GM19239 (cell line): ENCODE measurements at places on chromosomes 3 and 15.

DNA sequence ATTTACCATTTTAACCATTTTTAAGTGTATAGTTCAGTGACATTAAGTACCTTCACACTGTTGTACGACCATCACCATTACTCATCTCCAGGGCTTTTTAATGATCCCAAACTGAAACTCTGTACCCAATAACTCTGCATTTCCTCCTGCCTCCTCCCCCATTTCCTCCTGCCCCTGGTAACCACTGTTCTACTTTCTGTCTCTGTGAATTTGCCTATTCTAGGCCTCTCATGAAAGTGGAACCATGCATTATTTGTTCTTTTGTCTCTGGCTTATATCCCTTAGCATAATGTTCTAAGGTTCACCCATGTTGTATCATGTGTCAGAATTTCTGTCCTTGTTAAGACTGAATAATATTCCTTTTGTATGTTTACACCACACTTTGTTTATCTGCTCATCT, 154.2 kb downstream of the MECOM start:
- DNase-seq = peak; percentile 12

- no peak for DNase-seq
Observed at GRCh38 chr15:86077070-86077469, 2.6 kb upstream of the AGBL1 start.

DNA sequence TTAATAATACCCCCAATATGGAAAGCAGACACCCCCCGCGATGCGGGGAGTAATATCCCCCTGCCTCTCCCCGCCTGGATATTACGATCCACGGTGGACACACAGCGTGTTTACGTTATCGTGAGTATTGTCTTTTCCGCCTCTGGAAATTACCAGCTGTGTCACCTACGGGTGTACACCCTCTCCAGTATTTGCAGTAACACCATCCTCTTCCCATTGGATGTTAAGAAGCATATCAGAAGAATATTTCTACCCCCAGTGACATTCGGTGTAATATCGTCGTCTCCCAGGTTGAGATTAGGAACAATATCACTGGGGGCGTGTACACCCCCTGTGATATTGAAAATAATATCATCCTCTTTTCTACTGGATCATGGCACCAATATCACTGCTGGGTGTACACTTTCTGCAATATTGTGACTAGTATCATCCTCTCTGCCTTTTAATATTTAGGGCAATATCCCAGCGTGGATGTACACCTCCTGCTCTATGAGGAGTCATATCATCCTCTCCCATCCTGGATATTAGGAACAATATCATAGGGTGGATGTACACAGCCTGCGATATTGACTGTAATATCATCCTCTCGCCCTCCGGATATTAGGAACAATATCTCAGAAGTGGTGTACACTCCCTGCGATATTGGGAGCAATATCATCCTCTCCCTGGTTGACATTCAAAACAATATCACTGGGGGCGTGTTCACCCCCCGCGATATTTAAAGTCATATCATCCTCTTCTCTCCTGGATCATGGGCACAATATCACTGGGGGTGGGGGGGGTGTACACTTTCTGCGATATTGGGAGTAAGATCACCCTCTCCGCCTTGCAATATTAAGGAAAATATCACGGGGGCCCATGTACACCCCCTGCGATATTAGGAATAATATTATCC, 20.3 kb upstream of the BMF start:
- DNase-seq = no peak

DNA sequence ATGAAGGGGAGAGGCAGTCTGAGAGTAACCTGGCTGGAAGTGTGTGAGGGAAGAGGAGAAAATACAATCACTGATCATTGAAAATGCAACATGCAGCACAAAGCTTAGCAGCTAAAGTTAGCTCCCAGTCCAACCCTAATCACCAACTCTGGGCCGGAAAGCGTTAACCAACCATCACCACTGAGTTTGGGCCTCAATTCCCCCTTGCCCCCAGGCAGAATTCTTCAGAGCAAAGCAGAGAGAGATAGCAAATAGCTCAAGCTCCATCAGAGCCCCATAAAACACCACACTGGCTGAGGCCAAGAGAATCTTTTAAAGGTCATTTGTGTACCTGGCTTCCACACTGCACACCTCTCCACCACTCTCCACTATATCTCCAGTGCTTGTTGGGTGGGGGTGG, 16.2 kb upstream of the PDIA5 start:
- no peak for DNase-seq

DNA sequence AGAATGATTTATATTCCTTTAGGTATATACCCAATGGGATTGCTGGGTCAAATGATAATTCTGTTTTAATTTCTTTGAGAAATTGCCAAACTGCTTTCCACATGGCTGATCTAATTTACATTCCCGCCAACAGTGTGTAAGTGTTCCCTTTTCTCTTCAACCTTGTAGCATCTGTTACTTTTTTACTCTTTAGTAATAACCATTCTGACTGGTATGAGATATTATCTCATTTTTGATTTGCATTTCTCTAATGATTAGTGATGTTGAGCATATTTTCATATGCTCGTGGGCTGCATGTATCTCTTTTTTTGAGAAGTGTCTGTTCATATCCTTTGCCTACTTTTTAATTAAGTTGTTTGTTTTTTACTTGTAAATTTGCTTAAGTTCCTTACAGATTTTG, 1264.2 kb downstream of the OTOL1 start:
- no peak for DNase-seq

GRCh38 chr15:39593071-39593655, 12.3 kb downstream of the THBS1 start:
- DNase-seq = no peak

DNA sequence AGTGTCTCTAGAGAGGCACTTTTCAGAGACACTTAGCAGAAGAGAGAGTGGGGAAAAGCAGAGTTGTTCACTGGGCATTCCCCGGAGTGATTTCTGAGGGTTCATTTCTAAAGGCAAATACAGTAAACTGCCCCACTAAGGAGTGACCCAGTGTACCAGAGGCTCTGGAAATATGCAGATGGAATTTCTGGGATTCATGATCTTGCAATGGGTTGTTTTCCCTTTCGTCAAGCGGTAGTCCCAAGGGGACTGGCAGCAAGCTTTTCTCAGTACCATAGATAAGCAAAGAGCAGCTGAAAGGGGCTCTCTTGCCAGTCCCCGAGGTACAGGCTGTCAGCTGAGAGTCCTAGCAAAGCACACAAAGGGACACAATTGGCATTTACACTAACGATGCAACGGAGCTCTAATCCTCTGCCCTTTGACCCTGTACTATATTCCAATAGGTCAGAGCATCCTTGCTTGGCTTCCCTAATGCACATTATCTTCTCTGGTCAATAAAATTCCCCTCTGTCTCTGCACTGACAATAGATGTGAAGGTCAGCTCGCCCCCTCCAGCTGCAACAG, 155.6 kb downstream of the SEMA6D start:
- DNase-seq = no peak

DNA sequence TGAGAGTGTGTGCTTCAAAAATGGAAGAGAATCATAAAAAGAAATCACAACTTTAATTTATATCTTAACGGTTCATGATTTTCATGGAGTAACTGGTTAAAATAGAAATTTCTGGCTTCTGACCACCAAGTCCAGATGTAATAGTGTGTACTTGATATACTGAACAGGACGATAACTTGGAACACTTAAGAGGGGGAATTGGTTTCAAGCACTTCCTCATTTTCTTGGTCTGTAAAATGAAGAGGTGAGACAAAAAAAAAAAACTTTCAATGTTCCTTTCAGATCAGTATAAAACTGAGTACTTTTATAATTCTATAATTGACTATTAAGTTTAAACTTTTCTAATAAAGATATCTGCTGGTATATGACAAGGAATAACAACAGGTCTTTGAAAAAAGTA, 64.0 kb upstream of the TRA2B start:
- no peak for DNase-seq

- DNase-seq = no peak
Observed at GRCh38 chr3:193712938-193713337, 119.9 kb downstream of the OPA1 start.

- no peak for DNase-seq
Observed at GRCh38 chr3:45590822-45591546, 3.6 kb upstream of the LIMD1 start.

DNA sequence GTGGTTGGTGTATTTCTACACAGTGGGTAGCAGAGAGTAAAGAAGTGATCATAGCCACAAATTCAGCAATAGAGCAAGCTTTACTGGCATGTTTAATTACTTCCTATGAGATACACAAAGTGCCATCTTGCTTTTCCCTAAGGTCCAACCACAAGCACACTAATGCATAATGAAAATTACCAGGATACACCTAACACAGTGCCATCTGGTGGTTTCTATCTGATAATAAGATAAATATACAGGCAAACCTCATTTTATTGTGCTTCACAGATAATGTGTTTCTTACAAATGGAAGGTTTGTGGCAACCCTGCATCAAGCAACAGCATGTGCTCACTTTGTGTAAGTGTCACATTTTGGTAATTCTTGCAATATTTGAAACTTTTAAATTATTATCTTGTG, 223.0 kb downstream of the NSUN3 start:
- DNase-seq = no peak

GRCh38 chr3:118912188-118912587, 122.5 kb downstream of the IGSF11 start:
- DNase-seq = no peak

GRCh38 chr3:72133329-72134011, 348.5 kb upstream of the PROK2 start:
- no peak for DNase-seq

- DNase-seq = no peak
Observed at GRCh38 chr3:25818335-25818734, 28.4 kb downstream of the OXSM start.

- DNase-seq = no peak
Observed at GRCh38 chr3:53226841-53227407, 28.9 kb downstream of the TKT start.

- DNase-seq = no peak
Observed at GRCh38 chr15:40244961-40245523, 6.2 kb downstream of the PAK6 start.

DNA sequence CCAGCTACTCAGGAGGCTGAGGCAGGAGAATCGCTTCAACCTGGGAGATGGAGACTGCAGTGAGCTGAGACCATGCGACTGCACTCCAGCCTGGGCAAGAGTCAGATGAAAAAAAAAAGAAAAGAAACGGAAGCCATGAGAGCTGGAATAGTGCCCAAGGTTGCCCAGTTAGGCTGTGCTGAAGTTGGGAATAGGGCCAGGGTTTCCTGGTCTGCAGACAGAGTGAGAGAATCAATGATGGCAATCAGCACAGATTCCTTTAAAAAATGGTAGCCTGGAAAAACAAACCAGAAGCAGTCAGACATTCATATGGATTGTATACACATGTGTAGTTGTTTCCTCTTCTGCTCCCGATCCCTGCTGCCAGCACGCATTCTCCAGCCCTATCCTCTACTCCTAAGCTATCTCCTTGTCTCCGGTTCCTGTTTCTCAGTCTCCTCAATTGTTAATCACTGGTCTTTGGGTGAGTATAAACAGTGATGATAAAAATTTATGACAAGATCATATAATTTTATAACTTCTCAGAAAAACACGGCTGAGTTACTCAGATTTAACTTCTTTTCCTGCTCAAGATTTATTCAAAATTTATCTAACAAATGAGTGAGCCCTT, 316.2 kb upstream of the UMPS start:
- DNase-seq = no peak

GRCh38 chr3:20527368-20527767, 341.4 kb upstream of the SGO1 start:
- no peak for DNase-seq

GRCh38 chr3:79521221-79521848, 246.5 kb downstream of the ROBO1 start:
- no peak for DNase-seq

GRCh38 chr15:25775317-25775912, 87.7 kb downstream of the ATP10A start:
- peak; percentile 35 for DNase-seq

- no peak for DNase-seq
Observed at GRCh38 chr3:191300422-191300821, 28.8 kb upstream of the CCDC50 start.

GRCh38 chr15:25864966-25865365, 1.8 kb upstream of the ATP10A start:
- DNase-seq = no peak

DNA sequence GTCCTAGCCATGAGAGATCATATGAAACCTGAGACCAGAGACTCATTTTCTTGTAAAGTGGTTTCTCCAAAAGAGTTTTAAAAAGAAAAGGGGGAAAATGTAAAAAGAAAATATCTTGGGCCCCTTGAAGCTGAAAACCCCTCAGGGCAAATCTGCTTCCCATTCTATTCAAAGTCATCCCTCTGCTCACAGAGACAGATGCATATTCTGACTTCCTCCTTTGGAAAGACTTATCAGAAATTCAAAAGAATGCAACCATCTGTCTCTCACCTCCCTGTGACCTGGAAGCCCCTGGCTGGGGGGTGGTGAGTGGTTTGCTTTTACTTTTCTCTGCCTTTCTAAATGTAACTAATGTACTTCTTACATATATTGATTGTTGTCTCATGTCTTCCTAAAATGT, 1154.8 kb downstream of the NSUN3 start:
- DNase-seq = no peak

GRCh38 chr3:169953462-169954141, 13.0 kb upstream of the SEC62 start:
- no peak for DNase-seq

DNA sequence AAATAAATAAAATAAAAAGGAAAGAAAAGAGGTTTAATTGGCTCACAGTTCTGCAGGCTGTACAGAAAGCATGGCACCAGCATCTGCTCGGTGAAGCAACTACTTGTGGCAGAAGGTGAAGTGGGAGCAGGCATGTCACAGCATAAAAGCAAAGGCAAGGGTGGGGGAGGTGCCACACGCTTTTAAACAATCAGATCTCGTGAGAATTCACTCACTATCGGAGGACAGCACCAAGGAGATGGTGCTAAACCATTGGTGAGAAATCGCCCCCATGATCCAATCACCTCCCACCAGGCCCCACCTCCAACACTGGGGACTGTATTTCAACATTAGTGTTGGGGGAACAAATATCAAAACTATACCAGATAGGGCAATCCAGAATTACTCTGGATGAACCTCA, 15.3 kb downstream of the SCG3 start:
- DNase-seq = no peak

GRCh38 chr3:116179091-116179490, 266.2 kb downstream of the LSAMP start:
- DNase-seq = no peak

GRCh38 chr15:32029409-32029861, 880 bp upstream of the CHRNA7 start:
- no peak for DNase-seq

GRCh38 chr15:96047255-96047931, 283.1 kb upstream of the NR2F2 start:
- no peak for DNase-seq
